Osteocyte (in vitro differentiated cells): ENCODE measurements at places on chromosomes 12 and 14. TPM values are rescaled to one million over a fixed set of nuclear protein-coding genes. Genes with fewer than 3 reads are reported as not detected.

- DNase-seq = no peak
- H3K4me1 ChIP-seq = no peaks in the 10 kb centered on the region
- no peak overlapping the region for H3K27ac ChIP-seq
- H3K4me3 ChIP-seq = no peak overlapping the region
- H3K27me3 ChIP-seq = no peaks in the 10 kb centered on the region
Measured at GRCh38 chr12:123723011-123723410, 10.9 kb downstream of the ATP6V0A2 start.

DNA sequence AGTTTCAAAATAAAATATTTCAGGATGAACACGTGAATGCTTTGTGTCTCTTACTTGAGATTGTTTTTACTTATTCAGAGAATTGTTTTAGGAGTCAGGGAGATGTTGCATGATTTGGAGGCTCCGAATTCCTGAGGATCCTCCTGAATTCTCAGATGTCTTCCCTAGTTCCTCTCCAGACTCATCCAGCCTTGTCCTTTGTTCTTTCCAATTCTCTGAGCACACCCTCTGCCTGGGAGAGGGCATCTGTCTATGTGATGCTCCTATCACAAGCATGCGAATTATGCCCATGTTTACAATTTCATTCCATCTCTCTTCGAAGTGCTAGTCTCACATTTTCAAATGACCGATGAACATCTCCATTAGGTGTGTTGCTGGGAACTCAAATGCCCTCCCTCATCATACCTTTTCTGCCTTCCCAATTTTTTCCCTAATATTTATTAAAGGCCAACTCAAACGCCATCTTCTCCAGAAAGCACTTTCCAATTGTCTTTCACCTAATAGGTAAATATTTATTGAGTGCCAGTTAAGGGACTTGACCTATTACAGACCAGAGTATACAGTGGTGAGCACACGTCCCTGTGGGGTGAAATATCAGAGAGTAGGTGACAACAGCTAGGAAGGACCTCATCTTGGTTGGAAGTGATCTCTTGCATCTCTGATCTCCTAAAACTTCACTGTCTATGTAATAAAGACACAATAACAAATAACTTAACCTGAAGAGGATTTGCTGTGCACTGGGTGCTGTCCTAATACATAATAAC, 64.4 kb downstream of the ARF6 start:
- H3K4me3 ChIP-seq = no peak overlapping the region
- peaks cover 15% of the 10 kb centered on the region for H3K4me1 ChIP-seq
- no peaks in the 10 kb centered on the region for H3K27me3 ChIP-seq
- H3K27ac ChIP-seq = peak overlapping the region; percentile 15

- H3K36me3 ChIP-seq = no peaks in the 10 kb centered on the region
- H3K27me3 ChIP-seq = no peaks in the 10 kb centered on the region
- DNase-seq = no peak
- H3K4me3 ChIP-seq = no peak overlapping the region
- peaks cover 14% of the 10 kb centered on the region for H3K4me1 ChIP-seq
- no peak overlapping the region for H3K27ac ChIP-seq
Measured at GRCh38 chr14:68279777-68280233, 460.2 kb downstream of the RAD51B start.

GRCh38 chr12:132043216-132043615, 93.5 kb downstream of the EP400 start:
- no peaks in the 10 kb centered on the region for H3K27me3 ChIP-seq
- H3K36me3 ChIP-seq = peaks cover 49% of the 10 kb centered on the region
- no peak overlapping the region for H3K27ac ChIP-seq
- H3K4me1 ChIP-seq = peaks cover 9% of the 10 kb centered on the region
- H3K4me3 ChIP-seq = no peak overlapping the region
- no peak for DNase-seq

- H3K36me3 ChIP-seq = no peaks in the 10 kb centered on the region
- H3K27ac ChIP-seq = peak overlapping the region; percentile 54
- no peak overlapping the region for H3K4me3 ChIP-seq
- peaks cover 2% of the 10 kb centered on the region for H3K27me3 ChIP-seq
Measured at GRCh38 chr12:58069268-58069963, 128.0 kb downstream of the ATP23 start.

DNA sequence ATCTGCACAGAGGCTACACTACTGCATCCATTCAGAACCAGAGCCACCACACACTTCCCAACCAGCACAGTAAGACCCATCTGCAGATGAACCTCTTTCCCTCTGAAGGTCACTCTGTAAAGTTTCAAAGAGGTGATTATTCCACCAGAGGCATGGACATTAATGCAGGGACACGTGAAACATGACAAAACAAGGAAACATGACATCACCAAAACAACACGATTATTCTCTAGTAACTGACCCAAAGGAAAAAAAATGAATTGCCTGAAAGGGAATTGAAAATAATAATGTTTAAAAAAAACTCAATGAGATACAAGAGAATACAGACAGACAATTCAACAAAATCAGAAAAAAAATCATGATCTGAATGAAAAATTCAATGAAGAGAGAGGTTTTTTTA, 139.1 kb downstream of the RERGL start:
- no peaks in the 10 kb centered on the region for H3K4me1 ChIP-seq
- peaks cover 16% of the 10 kb centered on the region for H3K27me3 ChIP-seq
- no peak for DNase-seq
- no peaks in the 10 kb centered on the region for H3K36me3 ChIP-seq

DNA sequence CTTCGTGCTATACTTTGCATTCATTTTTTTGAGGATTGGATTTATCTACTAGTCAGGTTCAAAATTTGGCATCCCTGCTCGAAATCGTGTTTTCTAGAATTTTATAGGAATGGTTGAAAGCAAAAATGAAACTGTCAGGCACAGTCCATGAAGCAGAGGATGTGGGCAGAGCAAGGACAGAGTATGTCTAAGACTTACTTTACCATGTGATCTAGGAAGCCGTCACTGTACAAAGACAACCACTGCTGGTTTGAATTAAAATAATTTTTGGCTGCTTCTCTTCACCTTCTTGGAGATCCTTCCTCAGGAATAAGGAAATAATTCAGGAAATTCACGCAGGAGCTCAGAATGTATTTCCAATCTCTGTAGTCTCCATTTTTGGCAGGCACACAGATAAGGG, 31.6 kb upstream of the SGPP1 start:
- peaks cover 2% of the 10 kb centered on the region for H3K27me3 ChIP-seq
- no peak overlapping the region for H3K27ac ChIP-seq
- H3K4me1 ChIP-seq = no peaks in the 10 kb centered on the region
- no peak for DNase-seq
- H3K36me3 ChIP-seq = no peaks in the 10 kb centered on the region

DNA sequence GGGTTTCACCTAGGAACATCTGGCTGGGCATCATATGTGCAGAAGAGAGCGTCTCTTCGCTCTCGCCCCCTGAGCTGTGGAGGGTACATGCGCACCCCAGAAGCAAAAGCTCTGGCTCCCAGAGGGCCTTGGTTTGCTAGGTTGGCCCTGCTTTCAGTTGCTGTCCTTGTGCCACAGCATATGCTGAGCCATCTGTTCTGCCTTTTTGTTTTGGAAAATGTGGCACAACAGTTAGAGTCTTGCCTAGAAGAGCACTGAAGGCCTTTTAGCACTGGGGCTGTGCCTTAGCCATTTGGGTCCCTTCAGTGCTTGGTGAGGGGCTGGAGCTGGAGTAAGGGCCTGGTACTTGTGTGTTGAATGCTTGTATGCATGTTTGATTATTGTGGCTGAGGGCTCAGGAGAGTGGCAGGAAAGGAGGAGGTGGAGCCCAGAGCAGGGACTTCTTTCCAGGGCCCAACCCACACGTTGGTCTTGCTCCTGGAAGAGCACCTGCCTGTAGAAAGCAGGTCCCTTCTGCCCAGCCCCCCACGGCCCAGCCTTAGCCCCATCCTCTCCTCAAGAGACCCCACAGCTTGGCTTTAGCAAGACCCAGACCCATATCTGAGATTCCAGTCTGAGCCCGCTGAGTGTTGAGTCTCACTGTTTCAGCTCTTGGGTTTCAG, 113.7 kb downstream of the SLC25A47 start:
- peaks cover 55% of the 10 kb centered on the region for H3K4me1 ChIP-seq
- H3K36me3 ChIP-seq = no peaks in the 10 kb centered on the region
- no peak overlapping the region for H3K27ac ChIP-seq
- H3K27me3 ChIP-seq = no peaks in the 10 kb centered on the region
- DNase-seq = peak; percentile 38
- no peak overlapping the region for H3K4me3 ChIP-seq

The CLEC9A gene
- total RNA-seq = not detected in 2 replicates

The SYT1 gene
- total RNA-seq = 0.59 and 1.7 TPM in 2 replicates

The TMEM132C gene
- total RNA-seq = not detected in 2 replicates

The SMOC1 gene
- 1.4 and 2.0 TPM in 2 replicates for total RNA-seq

The HOXC13 gene
- total RNA-seq = not detected in 2 replicates
